ENCODE measurements at places on chromosomes 2 and 18.

DNA sequence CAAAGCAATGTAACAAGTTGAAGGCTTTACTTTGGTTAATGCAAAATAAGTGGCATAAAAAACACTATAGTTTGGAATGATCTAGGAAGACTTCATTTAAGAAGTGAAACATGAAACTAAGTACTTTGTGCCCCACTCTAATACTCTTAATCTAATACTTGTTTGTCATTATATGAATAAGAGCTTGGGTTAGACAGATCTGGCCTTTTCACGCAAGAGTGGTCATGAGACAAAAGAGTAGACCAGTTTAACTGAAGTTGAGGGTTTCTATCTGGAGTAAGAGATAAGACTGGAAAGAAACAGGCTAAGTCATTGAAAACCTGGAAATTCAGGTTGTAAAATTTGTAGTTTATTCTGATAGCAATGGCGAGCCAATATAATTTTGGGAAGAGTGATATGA, 2.8 kb downstream of the SLC30A6 start:
- DNase-seq, result no peak

GRCh38 chr18:48987821-48988220, 37.1 kb upstream of the SMAD7 start:
- no peak for DNase-seq

DNA sequence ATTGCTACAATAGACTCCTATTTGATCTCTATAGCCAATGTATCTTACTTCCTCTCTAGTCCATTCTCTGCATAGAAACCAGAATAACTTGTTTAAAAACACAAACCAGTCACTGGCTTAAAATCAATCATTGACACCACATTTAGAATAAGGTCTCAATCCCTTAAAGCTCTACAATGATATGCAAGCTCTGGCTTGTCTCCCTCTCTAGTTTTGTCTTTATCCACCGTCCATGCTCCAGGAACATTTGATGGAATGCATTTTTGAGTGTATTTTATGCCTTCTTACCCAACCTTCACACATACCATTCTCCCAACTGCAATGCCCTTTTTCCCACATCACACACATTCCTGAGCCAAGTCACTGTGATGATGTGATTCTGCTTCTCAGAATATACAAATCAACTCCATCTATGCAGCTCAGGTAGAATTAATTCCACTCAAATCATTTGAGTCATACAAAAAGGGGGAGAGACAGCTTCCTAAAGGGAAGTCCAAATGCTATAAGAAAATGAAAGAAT, 1107.2 kb downstream of the DPP10 start:
- no peak for DNase-seq

DNA sequence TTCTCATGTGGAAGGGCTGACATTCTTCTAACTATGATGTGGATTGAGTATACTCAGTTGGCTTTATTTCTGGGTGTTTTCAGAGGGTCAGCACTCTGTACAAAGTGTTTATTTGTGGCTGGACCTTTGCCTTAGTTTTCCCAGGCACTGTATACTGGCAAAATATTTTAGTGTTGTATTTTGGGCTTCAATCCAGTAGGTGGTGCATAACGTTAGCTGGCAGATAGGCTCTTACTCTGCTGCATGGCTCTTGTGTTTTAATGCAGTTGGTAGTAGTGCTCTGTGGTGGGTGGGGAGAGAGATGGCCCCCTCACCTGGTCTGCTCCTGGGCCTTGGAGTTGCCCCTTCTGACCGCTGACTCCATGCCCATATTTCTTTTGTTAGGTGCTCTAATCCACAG, 75.6 kb upstream of the REG3A start:
- no peak for DNase-seq

DNA sequence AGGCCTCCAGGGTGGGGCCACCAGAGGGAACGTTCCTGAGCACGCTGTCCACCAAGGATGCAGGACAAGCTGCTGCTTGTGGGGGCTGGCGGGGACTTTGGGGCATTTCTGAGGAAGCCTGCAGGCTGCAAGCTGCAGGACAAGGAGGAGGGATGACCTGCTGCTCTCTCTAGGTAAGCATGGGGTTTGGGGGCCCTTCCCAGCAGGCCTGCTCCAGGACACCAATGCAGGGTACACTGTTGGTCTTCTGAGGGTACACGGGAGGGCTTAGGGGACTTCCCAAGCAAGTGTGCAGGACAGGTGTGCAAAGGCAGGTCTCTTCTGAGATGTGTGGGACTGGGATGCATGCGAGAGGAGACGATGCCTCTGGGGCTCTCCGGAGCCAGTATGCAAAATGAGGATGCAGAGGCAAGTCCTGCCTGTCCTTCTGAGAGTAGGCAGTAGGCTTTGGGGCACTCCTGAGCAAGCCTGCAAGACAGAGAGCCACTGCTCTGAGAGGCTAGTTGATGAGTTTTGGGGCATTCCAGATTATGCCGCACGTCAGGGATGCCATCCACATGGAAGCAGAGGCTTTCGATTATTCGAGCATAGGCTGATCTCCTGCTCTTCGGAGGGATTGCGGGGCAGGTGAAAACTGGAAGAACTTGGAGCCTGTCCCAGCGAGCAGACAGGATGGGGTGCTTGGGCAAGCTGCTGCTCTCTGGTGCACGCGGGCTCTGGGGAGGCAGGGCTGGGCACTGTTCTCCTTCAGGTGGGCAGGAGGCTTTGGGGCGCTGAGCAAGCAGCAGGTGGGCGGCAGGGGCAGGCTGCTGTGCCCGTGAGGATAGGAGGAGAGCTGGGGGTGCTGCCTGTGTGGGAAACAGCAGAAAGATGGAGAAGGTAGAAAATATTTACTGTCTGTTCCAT, 44.6 kb downstream of the CNGA3 start:
- DNase-seq, result no peak

DNA sequence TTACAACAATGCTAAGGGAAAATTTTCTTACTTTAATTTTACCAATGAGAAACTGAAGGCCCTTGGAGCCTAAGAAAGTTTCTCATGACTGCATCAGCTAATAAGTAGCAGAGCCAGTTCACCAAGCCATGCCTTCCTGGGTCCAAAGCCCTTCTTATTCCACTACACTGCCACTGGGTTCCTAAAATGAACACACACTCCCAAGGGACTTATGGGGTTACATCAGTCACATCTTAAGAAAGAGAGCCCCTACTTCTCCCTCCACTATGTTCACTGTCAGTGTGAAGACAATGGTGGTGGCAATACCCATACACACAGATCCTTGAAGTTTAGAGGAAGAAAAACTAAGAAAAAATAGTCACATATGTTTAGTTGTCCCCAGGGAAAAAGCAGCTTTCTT, 20.6 kb downstream of the MBD2 start:
- no peak for DNase-seq

- DNase-seq, result no peak
Observed at GRCh38 chr2:97702731-97703470, 10.5 kb upstream of the ZAP70 start.

Measured in CD4-positive, alpha-beta T cell treated with Interleukin-21 for 1 hour (primary cell).